ENCODE measurements at places on chromosomes 13 and 19.

DNA sequence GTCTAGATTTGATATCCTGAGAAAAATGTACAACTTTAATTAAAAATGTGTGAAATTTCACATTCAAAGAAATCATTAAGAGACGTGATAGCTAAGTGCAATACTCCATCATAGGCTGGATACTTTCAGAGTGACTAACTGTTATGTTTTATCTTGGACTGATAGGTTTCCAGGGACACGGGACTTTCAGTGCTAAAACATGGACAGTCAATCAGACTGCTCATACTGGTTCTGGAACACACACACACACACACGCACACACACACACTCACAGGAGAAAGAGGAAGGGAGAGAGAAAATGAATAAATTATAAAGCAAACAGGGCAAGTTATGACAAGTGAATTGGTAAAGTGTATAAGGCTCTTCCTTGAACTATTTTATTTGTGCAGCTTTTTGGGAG lies 955.9 kb downstream of the SLITRK5 start:
- DNase-seq: no peak

- DNase-seq: no peak
Observed at GRCh38 chr13:112899281-112900225, 69.5 kb upstream of the MCF2L start.

GRCh38 chr19:6663236-6664201 lies 6.4 kb downstream of the TNFSF14 start:
- no peak for DNase-seq

DNA sequence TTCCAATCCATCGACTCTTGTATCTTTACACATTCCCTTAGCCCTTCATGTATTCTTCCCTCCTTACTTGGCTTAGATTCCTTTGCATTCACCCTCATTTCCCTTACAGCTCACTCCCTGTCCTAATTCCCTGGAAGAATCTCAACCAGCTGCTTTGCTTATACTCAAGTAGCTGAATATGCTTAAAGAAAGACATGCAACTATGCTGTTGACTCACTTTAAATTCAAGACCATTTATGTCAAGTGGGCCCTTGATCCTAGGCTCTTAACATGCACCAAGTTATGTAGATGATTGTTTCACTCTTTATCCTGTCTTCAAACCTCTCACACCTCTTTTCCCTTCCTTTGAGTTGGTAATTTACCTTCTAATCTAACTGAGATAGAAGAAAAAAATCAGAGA lies 7.4 kb downstream of the CCDC122 start:
- no peak for DNase-seq

Measured in common myeloid progenitor, CD34-positive (primary cell).